ENCODE measurements at places on chromosomes 11 and 22.

DNA sequence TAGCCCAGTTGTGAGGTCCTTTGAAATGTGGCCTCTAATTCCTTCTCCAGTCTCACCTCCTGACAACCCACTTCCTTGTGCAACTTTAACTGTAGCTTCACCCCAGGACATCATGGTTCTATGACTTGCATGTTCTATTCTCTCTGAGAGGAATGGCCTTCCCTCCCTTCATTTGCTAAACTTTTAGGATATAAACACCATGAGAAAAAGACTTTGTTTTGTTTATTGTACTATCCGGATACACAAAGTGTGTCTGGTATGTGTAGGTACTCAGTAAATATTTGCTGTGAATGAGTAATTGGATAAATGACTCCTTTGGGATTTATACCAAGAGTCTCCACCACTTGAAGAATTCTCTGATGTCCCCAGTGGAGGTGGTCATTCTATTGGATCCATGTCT, 547.6 kb downstream of the INSC start:
- DNase-seq, result no peak

DNA sequence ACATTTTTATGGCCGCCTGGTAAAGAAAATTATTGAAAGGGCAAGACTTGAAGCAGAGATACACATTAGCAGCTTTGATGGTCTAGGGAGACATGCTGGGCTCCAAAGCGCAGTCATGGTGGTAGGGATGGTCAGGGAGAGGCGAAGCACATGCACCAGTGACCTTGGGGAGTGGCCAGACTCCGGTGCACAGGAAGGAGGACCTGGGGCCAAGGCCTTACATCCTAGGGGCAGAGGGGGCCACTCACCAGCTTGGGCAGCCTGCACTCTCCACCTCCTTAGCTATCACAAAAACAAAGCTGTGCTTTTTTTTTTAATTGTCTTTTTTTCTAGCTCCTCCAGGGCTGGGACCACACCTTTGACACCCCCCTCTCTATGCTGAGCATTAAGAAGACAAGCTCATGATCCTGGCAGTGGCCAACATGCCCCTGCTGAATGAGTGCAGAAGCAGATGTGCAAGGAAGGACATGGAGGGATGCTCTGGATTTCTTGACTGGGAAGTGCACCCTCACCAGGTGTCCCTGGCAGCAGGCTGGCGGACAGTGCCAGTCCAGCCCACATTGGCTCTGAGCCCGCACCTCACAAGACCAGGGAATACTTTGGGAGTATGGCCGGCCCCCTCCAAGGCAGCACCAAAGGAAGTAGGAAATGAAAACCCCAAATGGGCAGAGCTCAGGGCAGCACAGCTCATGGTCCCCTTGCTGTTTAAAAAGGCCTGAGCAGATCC, 619.9 kb downstream of the TBC1D22A start:
- no peak for DNase-seq

- peak; percentile 26 for DNase-seq
Observed at GRCh38 chr11:69135420-69136363, 20.0 kb upstream of the SMIM38 start.

DNA sequence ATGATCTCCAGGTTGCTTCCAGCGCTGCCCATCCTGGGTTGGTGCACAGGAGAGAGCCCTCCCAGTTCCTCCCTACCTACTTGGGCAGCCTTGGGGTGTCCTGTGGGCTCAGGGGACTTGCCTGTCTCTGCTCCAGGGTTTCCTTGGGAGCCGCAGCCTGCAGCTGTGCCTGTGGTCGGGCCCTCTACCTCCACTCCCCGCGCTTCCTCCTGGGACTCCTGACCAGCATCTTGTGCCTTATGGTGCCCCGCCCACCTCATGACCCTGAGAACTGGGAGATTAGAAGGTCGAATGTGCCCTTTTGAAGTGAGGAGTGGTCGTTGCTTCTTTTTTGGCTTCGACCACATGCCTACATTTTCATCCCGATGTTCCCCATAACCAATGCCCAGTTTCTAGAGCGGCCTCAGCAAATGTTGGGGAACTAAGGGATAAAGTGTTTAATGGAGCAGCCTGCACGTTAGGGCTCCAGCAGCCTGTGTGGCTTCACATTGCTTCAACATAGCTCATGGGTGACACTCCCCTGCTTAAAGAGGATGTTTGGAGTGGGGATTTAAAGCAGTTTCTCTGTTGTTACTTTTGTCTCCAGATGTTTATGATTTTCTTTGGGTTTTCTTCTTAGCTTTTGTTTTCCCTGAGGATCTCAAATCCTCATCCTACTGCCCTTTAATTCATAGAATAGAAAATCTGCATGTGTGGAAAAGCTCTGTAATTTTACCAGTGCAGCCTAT, 248.8 kb downstream of the TBC1D22A start:
- no peak for DNase-seq

DNA sequence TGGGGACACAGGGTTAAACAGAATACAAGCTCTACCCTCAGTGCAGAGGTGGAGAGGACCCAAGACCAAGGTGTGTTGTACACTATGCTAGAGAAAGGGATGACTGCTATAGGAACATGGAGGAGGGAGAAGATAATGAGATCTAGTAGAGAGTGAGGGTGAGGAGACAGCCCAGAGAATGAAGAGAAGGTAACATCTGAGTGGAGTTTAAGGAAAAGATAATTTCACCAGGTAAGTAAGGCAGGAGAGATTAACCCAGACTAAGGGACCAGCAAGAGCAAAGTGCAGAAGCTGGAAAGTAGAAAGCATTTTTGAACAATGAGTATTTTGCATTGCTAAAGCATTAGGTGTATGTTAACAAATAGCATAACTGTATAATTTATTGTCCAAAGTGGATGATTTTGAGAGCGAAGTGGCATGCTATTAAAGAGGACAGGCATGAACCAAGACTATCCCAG, 128.8 kb downstream of the RASSF10 start:
- no peak for DNase-seq

DNA sequence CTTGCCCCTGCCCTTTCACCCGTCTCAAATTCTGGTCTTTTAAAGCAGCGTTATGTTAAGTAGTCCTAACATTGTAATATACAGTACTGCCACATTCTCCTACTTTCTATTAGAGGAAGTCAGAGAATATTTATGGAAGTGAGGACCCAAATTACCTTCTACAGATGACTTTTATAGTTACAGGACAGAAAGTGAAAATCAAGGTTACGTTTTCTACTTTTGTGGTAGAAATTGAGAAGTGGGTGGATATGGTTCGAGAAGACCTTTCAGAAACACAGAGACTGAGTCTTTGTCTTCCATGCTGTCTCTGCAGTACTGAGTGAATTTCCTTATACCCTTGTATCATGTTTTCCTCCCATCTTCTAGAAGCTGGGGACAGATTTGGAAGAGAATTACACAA, 17.1 kb downstream of the SC5D start:
- DNase-seq, result no peak

DNA sequence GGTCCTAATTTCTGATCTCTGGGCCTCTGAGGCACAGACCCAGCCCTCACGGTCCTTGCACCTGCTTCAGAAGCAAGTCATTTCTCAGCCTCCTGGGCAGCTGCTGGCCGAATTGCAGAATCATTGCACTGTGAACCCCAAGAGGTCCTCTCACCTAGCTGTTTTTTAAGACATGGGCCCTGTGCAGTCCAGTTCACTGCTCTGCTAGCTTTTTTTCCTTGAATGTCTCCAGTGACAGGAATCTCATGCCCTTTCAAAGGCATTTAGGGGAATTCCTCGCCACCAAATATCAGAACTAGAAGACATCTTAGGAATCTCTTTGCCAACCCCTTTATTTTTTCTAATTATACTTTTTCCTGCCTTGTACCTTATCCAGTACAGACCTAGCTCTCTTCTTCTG, 35.6 kb upstream of the TP53I11 start:
- no peak for DNase-seq

DNA sequence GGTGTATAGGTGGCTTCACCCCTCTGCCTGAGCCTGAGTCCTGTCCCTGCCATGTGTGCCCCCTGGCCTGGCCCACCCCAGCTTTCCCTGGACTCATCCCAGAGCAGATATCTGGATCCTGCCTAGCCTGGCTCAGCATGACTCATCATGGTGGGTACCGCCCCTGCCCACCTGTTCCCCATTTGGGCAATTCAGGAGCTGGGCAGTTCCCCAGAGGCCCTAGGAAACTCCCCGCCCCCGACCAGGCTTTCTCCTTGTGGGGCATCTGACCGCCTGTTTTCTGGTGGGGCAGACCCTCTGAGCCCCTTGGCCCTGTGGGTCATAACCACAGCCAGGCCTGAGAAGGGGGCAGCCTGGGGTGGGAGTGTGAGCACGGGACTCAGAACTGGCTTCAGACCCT, 4.4 kb downstream of the TSPO start:
- DNase-seq, result peak; percentile 16

- DNase-seq, result no peak
Observed at GRCh38 chr11:69551963-69552362, 70.5 kb downstream of the LINC01488 start.

DNA sequence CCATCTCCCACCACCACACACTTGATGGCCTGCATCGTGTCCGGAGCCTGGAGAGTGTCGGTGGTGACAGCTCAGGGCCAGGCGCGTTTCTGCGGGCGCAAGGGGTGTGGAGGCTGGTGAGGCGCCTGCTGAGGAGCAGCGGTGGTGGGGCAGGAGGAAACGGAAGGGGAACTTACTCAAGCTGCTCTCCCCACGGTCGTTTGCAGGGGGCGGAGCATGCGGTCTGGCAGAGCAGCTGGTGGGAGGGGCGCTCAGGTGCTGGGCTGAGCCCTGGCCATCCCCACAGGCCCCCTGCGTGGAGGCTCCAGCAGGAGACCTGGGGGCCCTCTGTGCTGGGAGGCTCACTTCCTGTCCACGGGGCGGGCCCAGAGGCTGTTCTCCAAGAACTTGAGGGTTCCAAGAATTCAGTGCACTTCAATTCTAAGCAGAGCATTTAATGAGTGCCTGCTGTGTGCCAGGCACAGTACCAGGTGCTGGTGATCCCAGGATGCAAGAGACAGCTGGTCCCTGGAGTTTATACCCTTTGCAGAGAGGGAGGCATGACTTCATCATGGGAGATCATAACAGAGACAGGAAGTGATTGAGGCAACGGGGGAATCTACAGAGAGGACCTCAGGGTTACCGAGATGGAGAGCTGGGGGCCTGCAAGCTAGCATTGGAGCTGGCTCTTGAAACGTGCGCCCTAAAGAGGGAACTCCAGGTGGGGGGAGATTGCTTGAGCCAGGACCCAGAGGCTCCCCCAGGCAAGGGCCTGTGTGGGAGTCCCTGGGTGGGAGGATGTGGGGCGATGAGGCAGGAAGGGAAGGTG, at the start of gene RAC2:
RAC2 (minus strand) TSS at position 156 of the 808 bp plus-strand sequence; CDS start at position 35, 121 bp downstream.
- peak; percentile 95 for DNase-seq

DNA sequence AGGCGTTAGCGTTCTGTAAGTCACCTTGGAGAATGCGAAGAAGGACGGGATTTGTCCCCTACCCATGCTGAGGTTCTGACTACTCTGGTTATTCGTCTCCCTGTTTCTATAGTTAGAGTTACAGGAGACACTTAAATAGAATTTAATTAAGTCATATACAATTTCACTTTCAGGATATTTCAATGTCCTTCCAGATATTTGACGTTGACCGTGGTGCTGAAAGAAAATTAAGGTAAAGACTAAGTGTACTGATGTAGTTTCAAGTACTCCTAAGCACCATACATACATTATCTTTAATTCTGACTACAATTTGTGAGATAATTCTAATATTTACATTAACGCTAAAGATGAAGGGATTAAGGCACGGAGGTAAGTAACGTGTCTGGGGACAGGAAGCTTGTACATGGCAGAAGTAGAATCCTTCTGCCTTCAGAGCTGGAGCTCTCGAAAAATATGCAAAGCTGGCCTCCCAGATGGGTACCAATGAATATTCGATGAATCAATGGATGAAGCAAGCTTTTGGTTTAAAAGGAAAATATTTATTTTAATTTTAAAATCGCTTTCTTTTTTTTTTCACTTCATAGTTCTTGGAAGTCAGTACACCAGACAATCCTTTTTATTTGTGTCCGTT, 539 bp upstream of the SLC36A4 start:
- no peak for DNase-seq

- no peak for DNase-seq
Observed at GRCh38 chr11:125157953-125158680, 6.4 kb upstream of the PKNOX2 start.

- DNase-seq, result no peak
Observed at GRCh38 chr11:77094841-77095365, 7.7 kb upstream of the OMP start.

GRCh38 chr22:25666308-25666707, 75.7 kb upstream of the MYO18B start:
- DNase-seq, result no peak

- no peak for DNase-seq
Observed at GRCh38 chr11:112593440-112593839, 332.8 kb upstream of the PLET1 start.

DNA sequence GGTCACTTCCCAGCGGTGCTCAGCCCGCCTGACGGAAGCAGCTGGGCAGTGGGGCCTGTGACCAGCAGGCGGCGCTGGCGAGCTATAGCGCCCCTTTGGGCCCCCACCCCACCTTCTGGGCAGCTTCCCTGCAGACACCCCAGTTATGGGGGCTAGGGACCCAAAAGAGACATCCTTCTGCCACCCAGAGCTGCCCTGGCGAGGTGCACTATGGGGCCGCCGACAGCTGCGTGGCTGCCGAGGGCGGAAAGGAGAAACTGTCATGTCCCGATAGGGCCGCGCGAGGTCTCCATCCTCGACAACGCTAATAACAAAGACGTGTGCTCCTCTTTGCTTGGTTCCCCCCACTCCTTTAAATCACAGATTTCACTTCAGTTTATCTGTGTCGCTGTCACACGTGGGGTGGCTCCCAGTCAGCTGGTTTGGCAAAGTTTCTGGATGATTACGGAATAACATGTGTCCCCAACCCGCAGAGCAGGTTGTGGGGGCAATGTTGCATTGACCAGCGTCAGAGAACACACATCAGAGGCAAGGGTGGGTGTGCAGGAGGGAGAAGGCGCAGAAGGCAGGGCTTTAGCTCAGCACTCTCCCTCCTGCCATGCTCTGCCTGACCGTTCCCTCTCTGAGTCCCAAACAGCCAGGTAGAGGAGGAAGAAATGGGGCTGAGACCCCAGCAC, 673 bp upstream of the MYO7A start:
- DNase-seq, result peak; percentile 69

- no peak for DNase-seq
Observed at GRCh38 chr11:62398011-62398994, 20.5 kb upstream of the SCGB1A1 start.

GRCh38 chr22:20058989-20059770, 20.9 kb upstream of the DGCR8 start:
- DNase-seq, result no peak

GRCh38 chr11:18384157-18384641, 10.2 kb upstream of the LDHA start:
- DNase-seq, result no peak

- peak; percentile 68 for DNase-seq
Observed at GRCh38 chr11:6402561-6402981, 12.3 kb downstream of the SMPD1 start.

GRCh38 chr11:1513326-1514296, 27.0 kb upstream of the MOB2 start:
- no peak for DNase-seq

- no peak for DNase-seq
Observed at GRCh38 chr11:106304274-106304673, 226.8 kb downstream of the AASDHPPT start.
